Stimulated activated memory B cell treated with anti-CD40 and anti-IgM and Interleukin-4, amounts not matched to agents 10 μg/mL and 1 μg/mL and 100 μg/mL, for 72 hours (primary cell): ENCODE measurements at places on chromosomes 7 and 10.
A peak's percentile ranks its signal among the peaks of the same experiment; 100 is the strongest.

GRCh38 chr7:112699725-112700513 is 90.3 kb downstream of the TMEM168 start:
- no peak for ATAC-seq

- no peak for ATAC-seq
These were observed 206.6 kb downstream of the BAMBI start for GRCh38 chr10:28883741-28884423.

GRCh38 chr7:50649259-50649885 is 84.2 kb upstream of the DDC start:
- ATAC-seq, result no peak

GRCh38 chr7:72493850-72494661 is 81.9 kb upstream of the CALN1 start:
- no peak for ATAC-seq

DNA sequence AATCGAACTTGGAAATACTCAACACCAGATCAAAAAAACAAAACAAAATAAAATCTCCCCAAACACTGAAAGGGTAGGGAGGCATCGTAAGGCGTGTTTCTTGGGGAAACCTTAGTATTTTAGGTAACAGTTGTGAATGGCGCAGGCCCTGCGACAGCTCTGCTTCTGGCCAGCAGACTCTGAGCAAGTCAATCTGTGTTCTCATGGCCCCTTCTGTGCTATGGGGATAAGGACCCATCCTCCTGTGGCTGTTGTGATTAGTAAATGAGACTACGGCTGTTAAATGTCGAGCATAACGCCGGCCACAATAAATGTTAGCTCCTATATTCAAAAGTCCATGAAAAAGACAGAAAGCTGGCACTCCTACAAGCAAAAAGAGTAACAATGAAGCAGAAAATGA is 27.0 kb downstream of the RPP38 start:
- no peak for ATAC-seq

DNA sequence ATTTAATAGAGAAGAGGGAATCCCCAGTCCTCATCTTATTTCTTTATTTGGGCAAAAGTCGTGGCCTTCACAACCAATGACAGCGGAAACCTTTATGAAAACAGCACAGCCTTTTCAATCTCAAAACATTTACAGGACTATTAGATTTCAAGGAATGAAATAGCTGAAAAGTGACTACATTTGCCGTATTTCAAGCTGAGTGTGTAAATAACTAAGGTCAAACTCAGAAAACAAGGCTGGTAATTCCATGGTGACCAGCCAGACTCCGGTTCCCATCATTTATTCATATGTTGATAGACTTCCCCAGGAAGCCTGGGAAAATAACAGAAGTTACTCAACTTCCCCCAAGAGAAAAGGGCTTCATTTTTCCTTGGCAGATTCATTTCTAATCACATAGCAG is 457.3 kb upstream of the NFE2L3 start:
- no peak for ATAC-seq

DNA sequence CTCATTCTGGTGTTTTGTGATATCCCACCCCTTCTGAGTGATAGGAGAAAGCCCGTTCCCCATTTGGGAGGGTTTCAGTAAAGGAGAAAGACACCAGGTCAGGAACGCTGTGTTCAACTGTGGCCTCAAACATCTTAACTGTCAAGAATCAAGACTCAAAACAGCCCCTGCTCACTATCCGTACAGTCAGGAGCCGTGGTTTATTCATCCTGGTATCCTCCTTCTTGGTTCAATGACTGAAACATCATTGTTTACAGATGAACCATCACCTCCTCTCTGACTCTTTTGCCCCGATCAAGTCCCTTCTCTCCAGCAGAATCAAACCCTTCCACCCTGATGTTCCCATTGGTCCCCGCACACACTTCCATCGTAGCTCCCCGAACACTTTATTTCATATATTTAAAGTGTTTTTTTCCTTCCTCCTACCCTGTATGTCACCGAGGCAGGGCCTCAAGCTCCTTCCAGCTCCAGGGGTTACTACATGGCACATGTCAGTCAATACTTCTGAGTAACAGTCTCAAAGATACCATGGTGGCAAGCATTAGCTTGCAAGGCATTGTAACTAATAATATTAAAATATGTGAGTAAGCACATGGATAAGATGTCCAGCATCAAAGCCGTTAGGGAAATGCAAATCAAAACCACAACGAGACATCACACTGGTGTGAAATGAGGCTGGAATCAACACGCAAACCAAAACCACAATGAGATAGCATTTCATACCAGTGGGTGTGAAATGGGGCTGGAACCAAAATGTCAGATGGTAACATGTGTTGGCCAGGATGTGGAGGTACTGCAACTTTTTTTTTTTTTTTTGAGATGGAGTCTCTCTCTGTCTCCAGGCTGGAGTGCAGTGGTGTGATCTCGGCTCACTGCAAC is 124.7 kb upstream of the C1QL3 start:
- no peak for ATAC-seq

- ATAC-seq, result no peak
These were observed 7.8 kb upstream of the POR start for GRCh38 chr7:75906991-75907667.

- no peak for ATAC-seq
These were observed at the start of gene CYP2W1 for GRCh38 chr7:983004-983615. TSS of gene CYP2W1 (plus strand) at chr7:983181. CDS start at chr7:983212, 31 bp downstream.

- ATAC-seq, result no peak
These were observed 13.2 kb upstream of the SCIN start for GRCh38 chr7:12557282-12557681.

- no peak for ATAC-seq
These were observed 9.8 kb upstream of the ZNF22 start for GRCh38 chr10:44990965-44991364.

GRCh38 chr7:137846827-137847567 is at the start of gene DGKI:
TSS of gene DGKI (minus strand) at chr7:137846974.
- peak; percentile 36 for ATAC-seq

DNA sequence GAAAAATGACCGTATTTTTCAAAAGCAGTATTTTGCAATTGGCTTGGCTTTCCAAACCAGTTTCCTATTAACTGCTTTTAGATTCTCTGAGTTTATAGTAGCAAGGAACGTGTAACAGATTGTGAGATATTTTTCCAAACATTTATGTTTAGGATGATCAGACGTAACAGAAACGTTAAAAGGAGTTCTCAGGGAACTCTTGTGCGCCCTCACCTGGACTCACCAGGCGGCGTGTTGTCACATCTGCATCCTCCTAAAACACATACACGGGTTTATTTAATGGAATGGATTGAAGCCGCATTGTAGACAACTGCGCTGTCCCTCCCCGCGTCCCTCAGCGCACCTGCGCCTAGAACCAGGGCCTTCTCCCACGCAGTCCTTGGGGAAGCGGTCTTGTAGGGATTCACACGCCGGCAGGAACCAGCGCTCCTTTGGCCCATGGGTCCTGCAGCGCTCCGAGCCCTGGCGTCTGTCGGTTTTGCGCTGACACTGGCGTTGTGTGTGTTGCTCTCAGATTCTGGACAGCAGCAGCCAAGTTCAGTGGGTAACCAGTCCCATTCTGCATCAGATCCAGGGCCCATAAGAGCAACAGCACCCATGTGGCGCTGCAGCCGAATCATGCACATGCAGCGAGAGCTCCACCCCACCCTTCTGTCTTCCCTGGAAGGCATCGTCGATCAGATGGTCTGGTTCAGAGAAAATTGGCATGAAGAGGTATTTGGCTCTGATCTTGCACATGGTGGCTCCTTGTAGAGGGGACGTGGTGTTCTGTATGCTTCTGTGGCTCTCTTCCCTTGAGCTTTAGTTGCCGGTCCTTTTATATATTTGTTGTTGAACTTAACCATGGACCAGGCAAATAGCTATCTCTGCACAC is 114.9 kb downstream of the TRRAP start:
- ATAC-seq, result no peak

DNA sequence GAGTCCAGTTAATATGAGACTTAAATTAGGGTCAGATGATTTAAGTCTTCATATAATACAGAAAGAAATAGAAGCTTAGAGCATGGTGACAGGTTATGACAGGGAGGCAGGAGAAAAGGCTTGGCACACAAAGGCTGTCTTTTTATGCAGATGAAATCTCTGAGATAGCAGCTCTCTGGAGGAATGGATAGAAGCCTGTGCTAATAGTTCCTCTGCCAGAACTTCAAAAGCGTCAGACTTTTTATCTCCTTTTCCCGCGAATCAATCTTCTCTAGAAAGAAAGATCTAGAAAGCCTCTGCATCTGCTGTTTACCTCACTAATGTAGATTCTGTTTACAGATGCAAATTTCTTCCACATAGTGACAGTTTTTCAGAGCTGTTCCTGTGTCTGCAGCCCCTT is 1106.2 kb downstream of the XPNPEP1 start:
- no peak for ATAC-seq

- ATAC-seq, result no peak
These were observed 4.9 kb downstream of the PRTFDC1 start for GRCh38 chr10:24947304-24948097.
